ENCODE measurements at places on chromosomes 2 and 18.

GRCh38 chr2:2271469-2271941 lies 59.6 kb downstream of the MYT1L start:
- no peak for DNase-seq

DNA sequence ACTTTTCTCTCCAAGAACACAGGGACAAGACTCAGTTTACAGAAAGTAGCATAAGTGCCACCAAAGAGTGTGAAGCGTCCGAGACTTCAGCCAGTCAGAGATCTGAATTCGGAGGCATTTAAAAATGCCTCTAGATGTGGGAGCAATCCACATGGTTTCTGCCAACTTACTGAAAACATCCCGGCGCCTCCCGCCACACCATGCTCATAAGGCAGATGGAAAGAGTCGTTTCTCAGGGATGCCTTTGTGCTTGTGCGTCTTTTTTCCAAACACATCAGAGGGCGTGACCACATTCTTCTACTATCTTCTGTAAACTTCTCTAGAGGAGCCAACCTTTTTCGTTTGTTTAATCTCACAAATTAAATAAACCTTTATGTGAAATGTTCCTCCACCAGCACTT lies 88.7 kb downstream of the NRP2 start:
- no peak for DNase-seq

- no peak for DNase-seq
Measured at GRCh38 chr18:77046409-77046808, 86.2 kb downstream of the MBP start.

DNA sequence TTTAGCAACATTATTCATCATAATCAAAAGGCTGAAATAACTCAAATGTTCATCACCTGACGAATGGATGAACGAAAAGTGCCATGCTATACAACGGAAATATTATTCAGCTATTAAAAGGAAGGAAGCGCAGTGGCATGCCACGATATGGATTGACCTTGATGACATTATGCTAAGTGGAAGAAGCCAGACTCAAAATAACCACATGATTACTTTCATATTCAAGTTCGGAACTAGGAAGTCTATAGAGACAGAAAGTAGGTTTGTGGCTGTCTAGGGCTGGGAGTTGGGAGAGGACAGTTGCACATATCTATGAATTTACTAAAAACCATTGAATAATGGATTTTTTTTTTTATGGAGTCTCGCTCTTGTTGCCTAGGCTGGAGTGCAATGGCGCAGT lies 13.4 kb upstream of the PDIA6 start:
- no peak for DNase-seq

DNA sequence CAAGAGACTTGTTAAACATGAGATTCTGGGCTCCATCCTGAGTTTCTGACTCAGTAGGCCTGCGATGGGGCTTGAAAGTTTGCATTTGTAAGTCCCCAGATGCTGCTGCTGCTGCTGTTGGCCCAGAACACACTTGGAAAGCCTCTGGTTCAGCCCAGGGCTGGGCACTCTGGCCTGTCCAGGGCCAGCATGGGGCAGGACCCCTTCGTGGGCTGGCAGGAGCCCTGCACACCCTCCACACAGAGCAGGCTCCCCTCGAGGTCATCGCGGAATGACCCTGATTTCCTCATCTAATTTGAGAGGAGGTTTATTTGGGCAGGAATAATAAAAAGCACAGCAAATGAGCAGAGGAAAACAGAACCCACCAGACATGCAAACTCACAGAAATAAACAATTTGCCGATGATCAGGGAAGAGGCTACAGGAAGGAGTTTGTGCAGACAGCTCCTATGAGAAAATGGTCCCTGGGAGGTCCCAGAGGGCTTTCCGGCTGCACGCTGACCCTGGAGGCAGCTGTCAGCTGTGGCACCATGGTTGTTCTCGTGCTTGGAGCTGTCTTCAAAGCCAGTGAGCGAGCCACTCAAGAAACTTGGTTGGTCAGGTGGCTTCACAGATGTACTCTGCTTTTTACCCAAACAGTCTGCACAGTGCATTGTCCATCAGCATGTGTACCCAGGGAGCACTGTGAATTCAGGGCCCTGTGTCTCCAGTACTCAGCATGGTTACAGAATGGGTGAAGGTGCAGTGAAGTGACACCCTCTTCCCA lies 119.3 kb downstream of the GLI2 start:
- no peak for DNase-seq

- DNase-seq, result no peak
Measured at GRCh38 chr2:179331061-179331460, 66.4 kb upstream of the SESTD1 start.

- no peak for DNase-seq
Measured at GRCh38 chr2:68918497-68918896, 34.2 kb downstream of the GKN2 start.

DNA sequence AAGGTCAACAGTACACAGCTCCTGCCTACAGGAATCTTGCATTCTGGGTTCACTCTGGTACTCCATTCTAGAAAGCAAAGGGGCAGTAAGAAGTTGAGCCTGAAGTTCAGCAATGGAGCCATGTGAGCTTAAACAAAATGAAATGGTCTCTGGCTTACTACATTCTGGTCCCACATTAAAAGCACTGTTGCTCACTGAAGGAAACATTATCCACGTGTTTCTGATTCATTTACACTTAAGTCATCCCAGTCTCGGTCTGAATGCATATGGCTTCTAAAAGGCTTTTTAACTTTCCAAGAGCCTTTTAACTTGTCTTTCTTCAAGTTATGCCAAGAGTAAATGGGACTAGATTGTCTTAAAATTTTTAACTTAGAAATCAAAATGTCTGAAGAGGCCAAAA lies 177.8 kb downstream of the LNPK start:
- no peak for DNase-seq

- no peak for DNase-seq
Measured at GRCh38 chr18:47248604-47249313, 2.7 kb downstream of the SKOR2 start.

- peak; percentile 14 for DNase-seq
Measured at GRCh38 chr2:170770008-170770605, at the start of gene ERICH2. TSS of gene ERICH2 (plus strand) at chr2:170770378. CDS start at chr2:170770682, 304 bp downstream.

GRCh38 chr2:71190656-71191569 lies 36.0 kb downstream of the PAIP2B start:
- DNase-seq, result no peak

- DNase-seq, result no peak
Measured at GRCh38 chr2:168514692-168515091, 58.6 kb downstream of the CERS6 start.

DNA sequence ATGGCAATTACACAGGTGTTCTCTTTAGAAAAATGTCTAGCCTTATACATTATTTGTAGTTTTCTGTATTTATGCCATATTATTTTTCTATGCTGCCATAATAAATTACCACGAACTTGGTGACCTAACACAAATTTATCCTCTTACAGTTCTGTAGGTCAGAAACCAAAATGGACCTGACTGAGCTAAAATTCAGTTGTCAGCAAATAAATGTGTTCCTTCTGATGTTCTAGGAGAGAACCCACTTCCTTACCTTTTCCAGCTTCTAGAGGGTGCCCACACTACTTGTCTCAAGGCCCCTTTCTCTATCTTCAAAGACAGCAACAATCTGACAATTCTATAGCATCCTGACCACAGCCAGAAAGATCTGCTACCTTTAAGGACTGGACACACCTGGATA lies 153.5 kb downstream of the NBAS start:
- DNase-seq, result no peak

All from stimulated activated CD4-positive, alpha-beta T cell treated with anti-CD3 and anti-CD28 coated beads, Interleukin-4, amount 100 ng/mL, for 1 hour (primary cell).